ENCODE measurements at places on chromosomes 1 and 21.

- ATAC-seq, result no peak
Measured at GRCh38 chr1:150809651-150810050, 1.6 kb upstream of the CTSK start.

GRCh38 chr1:157849229-157849875 is 7.7 kb upstream of the CD5L start:
- ATAC-seq, result no peak

DNA sequence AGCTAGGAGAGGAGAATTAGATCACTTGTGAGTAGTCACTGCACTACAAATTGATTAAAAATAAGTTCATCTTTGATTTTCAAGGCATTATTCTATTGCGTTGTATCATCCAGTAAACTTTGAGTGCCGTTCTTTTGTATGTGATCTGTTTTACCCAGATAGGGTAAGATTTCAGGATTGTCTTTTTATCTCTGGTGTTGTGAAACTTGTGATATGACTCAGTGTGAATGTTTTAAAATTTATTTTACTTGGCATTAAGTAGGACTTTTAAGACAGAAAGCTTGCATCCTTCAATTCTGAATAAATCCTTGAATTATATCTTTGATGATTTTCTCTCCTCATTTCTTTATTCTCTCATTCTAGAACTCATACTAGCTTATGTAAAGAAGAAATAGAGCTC is 93.3 kb upstream of the ADAMTS5 start:
- no peak for ATAC-seq

DNA sequence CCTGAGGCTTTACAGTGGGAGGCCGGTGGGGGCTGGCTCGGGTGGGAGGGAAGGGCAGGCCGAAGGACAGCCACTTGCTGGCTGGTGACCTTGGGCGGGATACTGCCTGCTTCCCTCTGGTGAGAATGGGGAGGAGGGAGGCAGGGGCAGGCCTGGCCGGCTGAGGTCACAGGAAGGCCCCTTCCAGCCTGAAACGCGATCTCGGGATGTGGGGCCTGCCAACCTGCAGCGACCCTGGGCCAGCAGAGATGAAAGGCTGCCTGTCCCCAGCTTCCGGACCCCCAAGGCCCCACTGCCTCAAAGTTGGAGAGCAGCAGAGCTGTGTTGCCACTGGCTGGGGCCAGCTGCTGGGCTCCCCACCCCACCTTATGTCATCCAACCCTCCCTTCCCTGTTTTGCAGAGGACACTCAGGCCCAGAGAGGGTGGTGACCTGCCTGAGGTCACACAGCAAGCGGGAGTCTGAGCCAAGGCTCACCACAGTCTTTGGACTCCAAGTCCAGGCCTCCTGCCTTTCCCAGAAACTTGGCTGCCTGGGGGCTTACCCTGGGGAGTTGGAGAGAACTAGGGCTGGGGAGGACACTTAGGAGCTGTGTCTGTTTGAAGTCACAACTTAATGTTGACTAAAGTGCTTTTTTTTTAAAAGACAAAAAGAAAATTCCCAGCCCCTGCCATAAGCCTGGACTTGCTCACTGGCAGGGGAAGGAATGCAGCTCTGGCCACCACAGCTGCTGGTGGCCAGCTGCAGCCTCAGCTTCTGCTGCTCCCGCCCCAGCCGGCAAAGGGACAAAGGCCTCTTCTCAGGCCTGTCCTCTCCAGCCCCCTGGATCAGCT is 14.8 kb upstream of the WASF2 start:
- no peak for ATAC-seq

DNA sequence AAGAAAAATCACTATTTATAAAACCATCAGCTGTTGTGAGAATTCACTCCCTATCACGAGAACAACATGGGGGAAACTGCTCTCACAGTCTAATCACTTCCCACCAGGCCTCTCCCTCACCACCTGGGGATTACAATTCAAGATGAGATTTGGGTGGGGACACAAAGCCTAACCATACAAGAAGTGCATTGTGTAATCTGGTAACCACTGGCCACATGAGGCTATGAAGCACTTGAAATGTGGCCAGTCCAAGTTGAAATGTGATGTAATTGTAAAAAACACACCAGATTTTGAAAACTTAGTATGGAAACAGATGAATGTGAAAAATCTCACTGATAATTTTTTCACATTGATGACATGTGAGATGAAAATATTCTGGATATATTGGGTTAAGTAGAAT is 293.8 kb downstream of the TTLL7 start:
- no peak for ATAC-seq

GRCh38 chr1:75394386-75395139 is 216.4 kb downstream of the SLC44A5 start:
- no peak for ATAC-seq

GRCh38 chr1:93155335-93155734 is 24.9 kb downstream of the TMED5 start:
- ATAC-seq, result peak; percentile 76

DNA sequence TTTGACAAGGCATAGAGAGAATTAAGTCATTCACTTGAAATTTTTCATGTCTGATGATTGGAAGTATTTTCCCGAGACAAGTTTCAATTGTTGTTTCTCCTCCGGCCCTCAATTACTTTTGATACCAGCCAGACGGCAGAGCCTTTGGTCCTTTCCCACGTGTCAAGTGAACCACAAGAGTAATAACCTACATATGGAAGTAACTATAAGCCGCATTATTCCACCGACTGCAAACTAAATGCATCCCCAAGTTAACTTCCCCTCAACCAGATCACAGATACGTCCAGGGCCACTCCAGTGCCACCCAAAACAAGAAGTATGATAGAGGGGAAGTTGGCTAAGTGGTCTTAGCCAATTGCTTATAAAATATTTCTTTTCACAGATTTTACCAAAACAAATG is 20.2 kb downstream of the COLGALT2 start:
- no peak for ATAC-seq

DNA sequence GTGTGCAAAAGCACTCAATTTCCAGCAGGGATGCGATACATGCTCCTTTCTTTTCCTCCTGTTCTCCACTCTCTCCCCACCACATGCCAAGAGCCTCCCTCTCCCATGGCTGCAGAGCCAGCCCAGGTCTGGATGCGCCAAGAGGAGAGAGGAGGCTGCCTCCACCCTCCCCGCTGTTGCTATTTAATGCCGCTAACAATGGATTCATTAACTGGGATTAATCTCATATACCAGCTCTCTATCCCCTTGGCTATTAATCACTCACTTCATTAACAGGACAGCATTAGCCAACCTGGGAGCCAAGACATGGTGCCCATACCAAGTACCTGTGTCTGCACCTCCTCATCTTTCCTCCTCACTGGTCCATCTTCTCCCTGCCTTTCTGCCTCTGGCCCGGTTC is 49.1 kb upstream of the SCMH1 start:
- ATAC-seq, result no peak

GRCh38 chr1:179805291-179806195 is 62.5 kb downstream of the FAM163A start:
- ATAC-seq, result no peak

DNA sequence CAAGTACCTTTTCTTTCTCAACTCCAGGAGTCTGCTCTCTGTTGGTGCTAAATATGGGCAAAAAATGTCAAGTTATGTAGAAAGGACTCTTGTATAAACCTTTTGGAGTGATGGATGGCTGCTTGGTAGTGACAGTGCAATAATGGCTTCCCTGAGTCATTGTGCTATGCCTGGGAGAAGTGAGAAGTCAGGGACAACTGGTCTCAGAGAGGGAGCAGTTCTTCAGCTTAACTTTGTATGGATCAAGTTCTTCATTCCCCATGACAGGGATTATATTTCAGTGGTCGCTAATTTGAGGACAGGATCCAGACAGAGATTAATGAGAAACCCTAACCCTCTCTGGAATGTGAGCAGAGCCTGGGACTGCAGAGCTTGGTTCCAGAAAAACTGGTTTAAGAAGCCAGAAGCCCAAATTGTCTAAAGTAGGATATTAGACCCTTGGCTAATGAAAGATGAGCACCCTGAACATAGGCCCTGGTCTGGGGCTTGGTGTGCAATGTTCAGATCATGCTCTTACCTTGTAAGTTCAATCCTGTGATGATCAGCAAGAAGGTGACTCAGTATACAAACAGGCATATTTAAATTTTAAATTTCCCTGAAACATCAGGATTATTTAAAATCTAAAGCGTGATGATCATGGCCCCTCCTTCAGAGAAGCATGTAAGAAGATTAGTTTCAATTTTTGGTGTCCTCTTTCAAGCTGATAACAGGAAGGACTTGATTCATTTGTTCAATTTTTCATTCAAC is 50.9 kb downstream of the NTMT2 start:
- ATAC-seq, result no peak

GRCh38 chr1:162682013-162682419 is 49.8 kb downstream of the DDR2 start:
- no peak for ATAC-seq

DNA sequence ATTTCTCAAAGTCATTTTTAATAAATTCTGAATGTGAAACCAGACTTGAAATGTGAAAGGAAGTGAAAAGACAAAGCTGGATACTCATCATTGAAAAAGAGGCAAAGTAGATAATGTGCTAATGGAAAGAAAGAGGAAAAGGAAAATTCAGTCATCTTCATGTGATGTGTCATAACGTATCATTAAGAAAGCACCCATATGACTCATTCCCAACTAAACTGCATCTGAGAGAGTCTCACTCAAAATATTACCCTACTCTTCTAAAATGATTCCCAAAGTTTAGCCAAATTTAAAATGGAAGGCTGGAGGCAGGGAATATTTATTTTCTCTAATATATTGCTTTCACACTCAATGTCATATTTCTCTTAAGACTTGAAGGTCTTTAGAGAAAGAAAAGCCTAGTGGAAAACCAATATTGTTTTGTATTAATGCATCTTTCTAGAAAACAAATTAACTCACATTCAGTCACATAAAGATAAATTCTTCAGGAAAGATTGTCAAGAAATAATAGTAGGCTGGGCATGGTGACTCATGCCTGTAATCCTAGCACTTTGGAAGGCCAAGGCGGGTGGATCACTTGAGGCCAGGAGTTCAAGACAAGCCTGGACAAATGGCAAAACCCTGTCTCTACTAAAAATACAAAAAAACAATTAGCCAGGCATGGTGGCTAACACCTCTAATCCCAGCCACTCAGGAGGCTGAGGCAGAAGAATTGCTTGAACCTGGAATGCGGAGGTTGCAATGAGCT is 129.9 kb downstream of the SLC30A10 start:
- ATAC-seq, result no peak

DNA sequence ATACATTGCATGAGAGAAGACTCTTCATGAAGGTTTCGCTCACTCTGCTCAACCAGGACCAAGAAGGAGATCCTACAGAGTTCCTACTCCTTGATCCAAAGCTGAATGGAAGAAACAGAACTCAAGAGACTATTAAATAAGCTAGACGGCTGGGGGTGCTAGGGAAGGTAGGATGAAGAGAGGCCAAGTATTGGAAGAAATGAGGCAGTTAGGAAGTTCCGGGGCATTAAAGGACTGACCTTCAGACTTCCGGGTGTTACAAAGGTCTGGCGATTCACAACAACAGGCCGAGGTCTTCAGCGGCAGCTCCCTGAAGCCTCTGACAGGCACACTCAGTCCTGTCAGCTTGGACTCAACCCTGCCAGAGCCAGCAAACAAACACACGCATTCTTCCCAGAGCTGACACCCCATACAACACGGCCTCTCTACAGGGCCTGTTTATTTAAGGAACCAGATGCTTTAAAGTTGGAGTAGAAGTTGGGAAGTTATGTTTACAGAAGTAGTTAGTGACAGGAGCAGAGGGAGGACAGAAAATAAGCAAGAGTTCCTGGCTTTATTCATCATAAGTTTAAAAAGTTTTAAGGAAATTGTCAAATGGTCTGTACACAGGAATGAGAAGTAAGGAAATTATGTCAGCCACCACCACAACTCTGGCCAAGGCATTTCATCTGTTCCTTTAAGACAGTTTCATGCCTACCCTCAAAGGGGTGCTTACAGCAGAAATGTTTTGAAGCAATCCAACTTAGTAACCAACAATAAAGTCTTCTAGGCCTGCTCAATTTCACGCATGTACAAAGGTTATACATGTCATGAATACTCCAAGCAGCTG is 4.7 kb downstream of the SORT1 start:
- ATAC-seq, result no peak

DNA sequence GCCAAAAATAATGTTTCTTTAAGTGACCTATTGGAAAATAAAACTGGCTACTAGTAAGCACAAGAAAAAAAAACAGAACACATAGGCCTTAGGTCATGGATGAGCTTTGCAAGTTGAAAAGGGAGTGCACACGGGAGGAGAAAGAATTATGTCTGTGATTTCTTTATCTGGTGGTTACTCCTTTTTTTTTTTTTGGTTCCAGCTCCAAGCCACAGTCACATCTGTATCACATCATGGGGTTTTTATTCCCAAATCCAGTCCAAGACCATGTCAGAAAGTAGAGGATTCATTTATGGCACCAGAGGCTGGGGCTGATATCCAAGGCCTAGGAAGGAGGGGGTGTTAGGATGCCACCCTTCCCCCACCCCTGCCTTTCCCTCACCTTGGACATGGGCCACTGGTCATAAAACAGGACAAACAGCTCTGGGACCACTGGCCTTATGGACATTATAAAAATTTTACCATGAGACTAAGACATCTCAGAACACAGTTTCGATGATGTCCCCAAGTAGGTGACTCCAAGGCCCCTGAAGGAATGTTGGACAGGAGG is 10.3 kb upstream of the HEYL start:
- ATAC-seq, result no peak

- no peak for ATAC-seq
Measured at GRCh38 chr1:67676946-67677345, 8.1 kb upstream of the GADD45A start.

- ATAC-seq, result no peak
Measured at GRCh38 chr1:47924270-47925048, 72.7 kb downstream of the TRABD2B start.

- no peak for ATAC-seq
Measured at GRCh38 chr1:19067182-19067911, 110.9 kb upstream of the IFFO2 start.

DNA sequence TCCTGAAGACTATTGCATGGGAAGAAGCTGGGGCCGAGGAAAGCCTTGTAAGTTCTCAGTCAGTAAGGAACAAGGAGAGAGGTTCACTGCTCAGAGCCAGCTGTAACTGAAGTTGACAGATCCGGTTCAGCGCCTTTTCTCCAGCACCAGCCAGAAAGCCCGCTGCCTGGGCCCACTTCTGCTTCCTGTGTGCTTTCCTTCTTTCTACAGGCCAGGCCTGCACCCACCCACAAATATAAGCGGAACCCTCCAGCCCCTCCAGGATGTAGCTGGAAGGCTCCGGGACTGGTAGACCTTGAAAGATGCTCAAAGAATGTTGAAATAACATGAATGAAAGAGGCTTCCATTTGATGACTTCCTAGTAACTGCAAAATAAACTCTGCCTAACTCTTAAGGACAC is 38.8 kb downstream of the PARP1 start:
- no peak for ATAC-seq

GRCh38 chr1:213714645-213715044 is 273.1 kb upstream of the PROX1 start:
- no peak for ATAC-seq

DNA sequence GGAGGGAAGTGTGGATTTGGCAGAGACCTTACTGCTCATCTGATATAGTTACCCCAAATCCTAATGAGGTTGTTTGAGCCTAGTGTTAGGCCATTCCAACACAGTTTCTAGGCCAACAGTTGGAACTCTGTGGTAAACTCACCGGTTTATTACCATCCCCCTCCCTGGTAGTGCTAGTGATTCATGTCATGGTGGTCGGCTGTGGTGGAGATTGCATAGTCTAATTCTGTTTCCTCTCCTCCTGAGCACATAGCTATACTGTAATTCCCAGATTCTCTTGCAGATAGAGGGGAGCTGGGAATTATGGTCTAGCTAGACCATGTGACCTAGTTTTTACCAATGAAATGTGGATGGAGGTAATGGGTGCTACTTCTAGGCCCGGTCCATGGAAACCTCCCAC is 123.7 kb upstream of the KIF26B start:
- no peak for ATAC-seq
